Heart right ventricle (tissue), 16 donors: ENCODE measurements at places on chromosomes 11 and 22. TPM values are rescaled to one million over a fixed set of nuclear protein-coding genes. Genes with fewer than 3 reads are reported as not detected.

DNA sequence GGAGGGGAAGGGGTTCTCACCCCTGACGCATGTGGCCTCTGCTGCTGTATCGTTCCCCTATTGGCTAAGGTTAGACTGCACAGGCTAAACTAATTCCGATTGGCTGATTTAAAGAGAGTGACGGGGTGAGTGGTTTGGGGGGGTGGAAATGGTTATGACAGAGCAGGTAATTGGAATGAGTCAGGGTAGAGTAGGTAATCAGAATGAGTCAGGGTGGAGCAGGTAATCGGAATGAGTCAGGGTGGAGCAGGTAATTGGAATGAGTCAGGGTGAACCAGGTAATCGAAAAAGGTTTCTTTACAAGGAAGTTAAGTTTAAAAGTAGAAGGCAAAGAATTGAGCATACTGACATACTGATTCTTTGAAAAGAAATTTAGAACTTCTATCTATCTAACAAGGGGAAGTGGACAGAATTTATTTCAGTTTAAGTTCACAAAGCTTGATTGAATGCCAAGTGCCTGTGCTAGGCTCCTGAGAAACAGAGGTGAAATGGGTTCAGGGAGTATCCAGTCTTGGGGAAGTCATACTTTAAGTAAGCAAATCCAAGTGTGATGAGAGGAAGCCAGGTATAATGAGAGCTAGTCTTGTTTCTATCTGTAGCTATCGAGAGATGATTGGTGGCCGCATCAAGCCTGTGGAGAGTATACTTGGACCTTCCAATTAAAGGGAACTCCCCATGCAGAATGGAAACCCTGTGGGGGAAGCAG, 58.0 kb downstream of the C11orf91 start:
- DNase-seq = no peak

GRCh38 chr11:104728927-104729326, 169.3 kb downstream of the CASP12 start:
- DNase-seq = no peak

GRCh38 chr22:30636226-30637077, 871 bp downstream of the SLC35E4 start:
- peak; percentile 27 for DNase-seq

- DNase-seq = no peak
Observed at GRCh38 chr11:113394919-113395318, 7.3 kb downstream of the ANKK1 start.

The OR4C16 gene
- total RNA-seq = not detected
